ENCODE measurements at places on chromosomes 5 and 9.

GRCh38 chr9:117678871-117679270 is 25.3 kb upstream of the TLR4 start:
- no peak for ATAC-seq

- ATAC-seq: no peak
Observed at GRCh38 chr5:103772248-103772647, 209.7 kb upstream of the NUDT12 start.

GRCh38 chr5:57906671-57907070 is 424.1 kb upstream of the ACTBL2 start:
- peak; percentile 19 for ATAC-seq

GRCh38 chr5:87139795-87140194 is 127.9 kb upstream of the RASA1 start:
- no peak for ATAC-seq

- ATAC-seq: no peak
Observed at GRCh38 chr5:111589316-111589715, 77.0 kb upstream of the STARD4 start.

DNA sequence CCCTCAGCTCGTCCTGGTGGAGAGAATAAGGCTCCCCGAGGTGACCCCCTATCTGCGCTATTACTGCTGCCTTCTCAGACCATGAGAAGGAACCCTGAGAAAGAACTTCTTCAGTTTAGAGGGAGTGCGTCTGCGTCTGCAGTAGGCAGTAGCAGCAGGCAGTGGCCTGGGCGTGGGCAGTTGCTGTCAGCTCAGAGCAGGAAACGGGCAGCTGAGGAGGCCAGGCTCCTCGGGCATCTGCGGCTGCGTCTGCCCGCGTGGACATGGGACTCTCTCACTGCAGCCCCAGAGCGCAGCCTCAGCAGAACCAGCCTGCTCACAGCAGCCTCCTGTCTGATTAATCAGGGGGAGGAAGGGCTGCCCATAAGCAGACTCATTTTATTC is 49.8 kb upstream of the FCN1 start:
- peak; percentile 49 for ATAC-seq

- ATAC-seq: no peak
Observed at GRCh38 chr5:145506185-145506850, 328.8 kb downstream of the PRELID2 start.

DNA sequence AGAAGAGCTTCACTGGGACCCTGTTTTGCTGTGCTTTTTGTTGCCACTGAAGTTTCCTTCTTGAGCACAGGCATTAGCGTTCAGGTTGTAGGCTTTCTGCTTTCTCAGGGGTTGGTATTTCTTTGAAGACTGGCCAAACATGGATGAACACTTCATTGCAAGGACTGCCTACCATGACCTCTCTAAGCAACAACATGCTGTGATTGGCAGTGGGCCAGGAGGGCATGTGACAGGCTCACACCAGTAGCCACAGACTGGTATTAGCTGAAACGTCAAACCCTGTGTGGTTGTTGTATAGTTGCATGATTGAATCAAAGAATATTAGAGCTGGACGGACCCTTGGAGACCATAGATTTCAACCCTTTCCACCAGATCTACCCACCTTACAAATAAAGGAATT is 20.0 kb upstream of the MLANA start:
- peak; percentile 55 for ATAC-seq

DNA sequence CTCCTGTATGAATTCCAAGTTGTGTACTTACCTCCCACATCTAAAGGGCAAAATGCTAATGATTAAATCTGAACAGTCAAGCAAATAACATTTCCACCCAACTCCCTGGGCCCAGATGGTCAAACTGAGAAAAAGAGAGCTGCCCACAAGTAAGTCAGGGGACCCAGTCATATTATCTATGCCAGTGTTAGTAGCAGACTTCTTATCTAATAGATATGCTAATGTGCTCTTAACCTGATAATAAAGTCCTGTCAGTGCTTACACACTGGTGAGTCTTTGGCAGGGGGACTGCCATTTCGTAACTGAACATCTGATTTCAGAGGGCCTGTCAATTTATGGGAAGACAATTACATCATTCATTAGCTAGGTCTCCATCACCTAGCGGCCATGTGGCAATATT is 292.3 kb upstream of the WWC1 start:
- ATAC-seq: no peak

GRCh38 chr5:124583469-124584350 is 162.7 kb downstream of the ZNF608 start:
- ATAC-seq: peak; percentile 66

DNA sequence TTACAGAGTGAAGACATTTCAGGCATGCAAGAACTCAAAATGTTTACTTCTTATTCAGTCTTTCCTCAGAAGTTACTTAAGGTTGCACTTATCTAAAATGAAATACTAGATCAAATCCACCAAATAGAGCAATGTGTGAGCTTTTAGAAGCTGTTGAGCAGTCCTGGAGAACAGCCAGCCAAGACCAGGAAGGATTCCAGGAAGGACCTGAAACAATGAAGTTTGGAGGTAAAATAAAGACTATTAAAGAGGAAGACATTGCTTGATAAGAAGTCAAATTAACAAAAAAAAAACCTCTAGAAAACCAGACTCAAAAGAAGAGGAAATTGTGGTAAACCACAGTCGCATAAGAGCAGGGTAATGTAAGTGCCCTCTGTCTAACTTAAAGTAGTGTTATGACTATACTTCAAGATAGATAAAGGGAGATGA is 156.2 kb upstream of the S1PR3 start:
- ATAC-seq: no peak
